ENCODE measurements at places on chromosomes 4 and X.

DNA sequence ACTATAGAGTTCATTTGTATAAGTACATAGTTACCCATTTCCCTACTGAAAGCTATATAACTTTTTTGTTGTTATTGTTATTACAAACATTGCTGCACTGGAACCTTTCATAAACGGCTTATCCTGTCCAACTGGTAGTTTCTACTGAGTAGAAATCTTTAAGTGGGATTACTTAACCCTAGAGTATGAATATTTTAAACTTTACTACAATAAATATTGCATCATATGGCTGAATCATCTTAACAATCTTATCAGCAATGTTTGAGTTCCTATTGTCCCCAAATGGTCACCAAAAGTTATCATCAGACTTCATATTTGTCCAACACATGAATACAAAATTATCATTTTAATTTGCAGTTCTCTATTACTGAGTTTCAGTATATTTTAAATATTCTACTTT, 40.5 kb downstream of the LCORL start:
- no peak for DNase-seq

- DNase-seq: no peak
Observed at GRCh38 chr4:56080384-56080783, 131.6 kb downstream of the CEP135 start.

- DNase-seq: no peak
Observed at GRCh38 chr4:150308824-150309472, 230.7 kb downstream of the DCLK2 start.

GRCh38 chr4:81120055-81120454, 89.5 kb downstream of the BMP3 start:
- no peak for DNase-seq

GRCh38 chr4:102736636-102737549, 23.9 kb downstream of the MANBA start:
- no peak for DNase-seq

DNA sequence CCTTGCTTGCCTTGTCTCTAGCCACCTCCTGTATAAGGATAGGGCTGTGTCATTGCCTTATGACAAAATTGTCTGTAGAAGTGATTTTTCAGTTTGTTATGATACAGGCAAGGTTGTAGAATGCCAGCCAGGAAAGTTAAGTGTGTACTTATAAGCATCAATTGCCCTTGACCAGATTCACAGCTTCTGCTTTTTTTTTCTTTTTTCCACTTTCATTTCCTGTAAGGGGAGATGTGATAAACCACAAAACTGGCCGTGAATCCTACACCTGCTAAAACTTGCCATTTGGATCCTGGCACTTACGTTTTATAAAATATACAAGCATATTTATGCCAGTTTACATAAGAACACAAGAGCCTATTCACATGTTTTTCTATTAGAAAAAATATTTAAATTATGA, 35.0 kb upstream of the BMPR1B start:
- no peak for DNase-seq

- no peak for DNase-seq
Observed at GRCh38 chrX:41003506-41004270, 81.6 kb upstream of the USP9X start.

DNA sequence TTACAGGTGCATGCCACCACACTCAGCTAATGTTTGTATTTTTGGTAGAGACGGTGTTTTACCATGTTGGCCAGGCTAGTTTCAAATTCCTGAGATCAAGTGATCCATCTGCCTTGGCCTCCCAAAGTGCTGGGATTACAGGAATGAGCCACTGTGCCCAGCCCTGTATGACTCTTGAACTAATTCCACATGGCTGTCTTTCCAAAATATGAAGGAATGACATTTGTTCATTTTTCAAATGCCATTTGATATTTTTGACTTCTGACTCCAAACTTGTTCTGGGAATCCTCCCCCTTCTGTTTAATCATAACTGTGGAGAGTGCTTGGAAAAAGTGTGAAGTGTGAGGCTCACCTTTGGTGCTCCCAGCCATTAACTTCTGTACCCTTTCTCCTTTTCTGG, 119.2 kb downstream of the NHS start:
- DNase-seq: no peak

Data from GM13977 (cell line).